ENCODE measurements at places on chromosomes 13 and 19.

DNA sequence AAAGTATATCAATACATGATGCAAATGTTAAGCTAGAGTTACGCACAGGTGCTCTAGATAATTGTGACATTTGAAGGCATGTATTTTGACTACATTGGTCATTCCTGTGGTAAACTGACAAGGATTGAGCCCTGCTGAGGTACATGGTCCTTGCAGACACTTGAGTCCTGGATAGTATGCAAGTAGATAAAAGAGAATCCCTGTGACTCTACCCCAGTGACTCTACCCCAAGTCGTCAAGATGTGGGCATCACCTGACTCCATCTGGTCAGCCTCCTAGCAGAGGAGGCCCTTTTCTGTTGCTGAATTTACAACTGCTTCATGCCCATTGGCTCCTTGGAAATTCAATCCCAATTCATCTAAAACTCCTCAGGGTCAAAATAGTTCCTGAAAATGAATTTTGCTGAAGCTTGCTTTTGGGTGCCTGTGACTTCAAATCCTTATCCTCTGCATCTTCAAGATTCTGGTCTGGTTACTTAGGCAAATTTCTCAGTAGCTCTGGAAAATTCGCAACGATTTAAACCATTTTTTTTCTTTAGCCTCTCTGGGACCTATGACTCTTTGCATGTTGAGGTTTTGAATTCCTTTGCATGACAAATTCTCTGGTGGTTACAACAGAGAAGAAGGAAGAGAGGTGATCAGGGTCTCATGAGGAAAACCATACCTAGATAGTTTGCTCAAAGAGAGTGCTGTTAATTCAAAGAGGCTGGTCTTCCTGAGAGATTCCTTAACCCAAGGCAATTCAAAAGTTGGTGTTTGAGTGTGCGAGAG, 422.1 kb downstream of the FGF9 start:
- DNase-seq, result no peak

DNA sequence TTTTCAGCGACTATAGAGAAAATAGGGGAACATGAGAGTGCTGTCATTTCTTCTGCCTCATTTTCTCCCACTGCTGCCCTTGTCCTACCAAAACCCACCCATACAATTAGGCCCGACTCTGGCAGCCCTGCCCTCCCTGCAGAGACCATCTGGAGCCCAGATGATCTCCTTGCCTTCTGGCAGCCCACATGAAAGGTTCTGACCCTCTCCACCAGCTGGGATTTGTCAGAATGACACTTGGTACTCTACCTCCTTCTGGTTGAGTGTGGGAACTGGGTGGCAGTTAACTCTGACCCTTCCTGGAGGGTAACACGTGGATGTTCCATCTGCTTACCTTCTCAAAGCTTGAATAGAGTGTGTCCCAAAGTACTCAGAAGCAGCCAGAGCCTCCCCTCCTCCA, 21.0 kb upstream of the SIAH3 start:
- DNase-seq, result no peak

DNA sequence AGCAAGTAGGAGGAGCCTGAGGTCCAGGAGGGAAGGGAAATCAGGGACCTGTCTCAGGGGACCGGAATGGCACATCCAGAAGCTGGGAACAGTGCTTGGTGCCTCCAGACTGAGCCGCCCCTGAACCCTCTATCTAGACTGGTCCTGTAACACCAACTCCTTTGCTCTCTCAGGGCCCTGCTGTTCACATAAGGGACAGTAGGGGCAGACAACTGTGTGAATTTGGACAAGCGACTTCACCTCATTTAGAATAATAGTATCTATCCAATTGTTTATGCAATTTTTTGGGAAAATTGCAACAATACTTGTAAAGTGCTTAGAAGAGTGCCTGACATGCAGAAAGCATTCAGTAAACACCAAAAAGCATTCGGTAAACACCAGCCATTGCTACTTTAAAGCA, 14.0 kb downstream of the SYMPK start:
- no peak for DNase-seq

DNA sequence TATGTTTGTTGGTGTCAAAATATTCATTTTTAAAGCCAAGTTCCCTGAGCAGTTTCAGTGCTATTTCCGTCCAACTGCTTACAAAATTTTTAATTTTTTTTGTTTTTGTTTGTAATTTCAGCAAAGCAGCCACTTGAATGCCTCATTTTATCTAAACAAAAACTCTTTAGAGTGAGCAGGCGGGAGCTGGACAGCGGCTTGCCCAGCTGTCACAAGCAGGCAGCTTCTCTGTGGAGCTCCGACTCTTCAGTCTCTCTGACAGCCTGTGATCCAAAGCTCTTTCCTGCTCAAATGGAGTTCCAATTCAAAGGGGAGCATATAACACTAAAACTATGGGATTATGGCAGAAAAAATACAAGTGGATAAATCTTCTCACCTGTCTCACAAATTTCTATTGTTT, 618.3 kb upstream of the PCDH20 start:
- no peak for DNase-seq

- DNase-seq, result peak; percentile 51
Observed at GRCh38 chr19:21566073-21566472, 60.7 kb downstream of the ZNF429 start.

- DNase-seq, result no peak
Observed at GRCh38 chr19:5206751-5207075, 133.9 kb downstream of the PTPRS start.

All from epithelial cell of esophagus (primary cell).